Naive thymus-derived CD8-positive, alpha-beta T cell (primary cell): ENCODE measurements at places on chromosomes 5 and 9. TPM values are rescaled to one million over a fixed set of nuclear protein-coding genes. Genes with fewer than 3 reads are reported as not detected.

Gene C9orf78
- 222 TPM for polyA plus RNA-seq

Gene TRPM6
- not detected for polyA plus RNA-seq

Gene FBXW11
- 13.5 TPM for polyA plus RNA-seq

Gene MSANTD3
- polyA plus RNA-seq = 5.9 TPM

Gene CNTLN
- polyA plus RNA-seq = not detected
